Gastroesophageal sphincter (tissue), 4 donors: ENCODE measurements at places on chromosomes 2 and 18. TPM values are rescaled to one million over a fixed set of nuclear protein-coding genes. Genes with fewer than 3 reads are reported as not detected.

- ATAC-seq, result peak; percentile 77
Measured at GRCh38 chr18:49944663-49945062, 131.3 kb upstream of the ACAA2 start.

COLEC12 gene
- total RNA-seq, result 34.1 TPM

DNA sequence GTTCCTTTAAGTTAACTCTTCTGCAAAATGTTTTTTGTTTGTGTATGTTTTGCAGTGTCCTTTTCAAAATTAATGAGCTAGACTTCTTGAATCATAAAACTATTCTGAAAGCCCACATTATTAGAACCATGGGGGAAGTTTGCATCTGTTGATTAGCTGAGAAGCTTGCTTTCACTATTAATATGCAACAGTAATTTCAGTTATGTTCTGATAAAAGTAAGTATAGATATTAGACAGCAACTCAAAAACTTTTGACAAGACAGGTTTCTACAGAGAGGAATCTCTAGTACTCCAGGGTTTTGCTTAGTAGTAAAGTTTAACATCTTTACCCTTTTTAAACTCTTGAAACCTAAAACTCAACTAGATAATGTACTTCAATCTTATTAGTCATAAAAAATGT is 147.8 kb downstream of the UBE2E3 start:
- no peak for ATAC-seq

- peak; percentile 85 for ATAC-seq
Measured at GRCh38 chr18:22559414-22560274, 141.9 kb upstream of the CTAGE1 start.

GRCh38 chr2:25306777-25307368 is 34.9 kb downstream of the DNMT3A start:
- peak; percentile 52 for ATAC-seq

GRCh38 chr2:41905597-41906337 is 142.1 kb upstream of the PKDCC start:
- ATAC-seq, result no peak

OXER1 gene
- total RNA-seq, result 2.3 TPM

DNA sequence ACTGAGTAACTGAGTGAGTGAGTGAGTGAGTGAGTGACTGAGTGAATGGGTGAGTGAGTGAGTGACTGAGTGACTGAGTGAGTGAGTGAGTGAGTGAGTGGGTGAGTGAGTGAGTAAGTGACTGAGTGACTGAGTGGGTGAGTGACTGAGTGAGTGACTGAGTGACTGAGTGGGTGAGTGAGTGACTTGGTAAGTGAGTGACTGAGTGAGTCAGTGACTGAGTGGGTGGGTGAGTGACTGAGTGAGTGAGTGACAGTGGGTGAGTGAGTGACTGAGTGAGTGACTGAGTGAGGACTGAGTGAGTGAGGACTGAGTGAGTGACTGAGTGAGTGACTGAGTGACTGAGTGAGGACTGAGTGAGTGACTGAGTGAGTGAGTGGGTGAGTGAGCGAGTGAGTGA is 13.9 kb downstream of the MAL start:
- no peak for ATAC-seq

DNA sequence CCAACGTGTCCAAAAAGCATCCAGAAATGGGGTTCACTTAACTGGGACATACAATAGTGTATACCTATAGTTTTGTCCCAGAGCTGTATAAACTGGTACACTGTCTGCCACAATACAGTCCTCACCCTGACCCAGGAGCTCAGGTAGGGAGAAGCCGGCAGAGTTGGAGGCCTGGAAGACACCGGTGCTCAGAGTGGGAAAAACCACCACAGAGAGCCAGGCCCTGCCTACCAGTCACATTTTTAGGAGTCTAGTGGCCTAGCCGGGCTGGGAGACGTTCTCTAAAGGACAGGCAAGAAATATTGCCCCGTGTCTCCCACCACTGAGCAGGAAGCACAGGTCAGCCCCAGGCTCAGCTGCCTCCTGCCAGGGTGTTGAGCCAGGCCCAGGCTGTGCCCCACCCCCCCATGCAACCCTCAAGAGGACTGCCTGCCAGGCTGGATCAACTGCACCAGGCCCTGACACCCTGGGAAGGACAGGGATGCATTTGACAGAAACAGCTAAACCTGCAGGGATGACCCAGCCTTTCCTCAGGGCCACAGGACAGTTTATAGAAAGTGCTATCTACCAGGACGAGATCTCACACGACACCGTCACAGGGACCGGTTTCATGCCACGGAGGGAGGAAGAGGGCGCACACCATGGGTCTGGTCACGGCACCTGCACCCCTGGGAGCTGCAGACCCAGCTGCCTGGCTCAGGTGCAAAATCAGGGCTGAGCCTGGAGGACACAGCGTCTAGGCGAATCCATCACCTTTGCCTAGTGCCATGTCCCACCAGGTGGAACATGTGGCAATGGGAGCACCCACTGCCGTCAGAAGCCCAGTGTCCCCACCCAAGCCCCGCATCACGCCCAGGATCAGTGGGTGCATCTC is 89.9 kb downstream of the TMEM18 start:
- ATAC-seq, result no peak

DNA sequence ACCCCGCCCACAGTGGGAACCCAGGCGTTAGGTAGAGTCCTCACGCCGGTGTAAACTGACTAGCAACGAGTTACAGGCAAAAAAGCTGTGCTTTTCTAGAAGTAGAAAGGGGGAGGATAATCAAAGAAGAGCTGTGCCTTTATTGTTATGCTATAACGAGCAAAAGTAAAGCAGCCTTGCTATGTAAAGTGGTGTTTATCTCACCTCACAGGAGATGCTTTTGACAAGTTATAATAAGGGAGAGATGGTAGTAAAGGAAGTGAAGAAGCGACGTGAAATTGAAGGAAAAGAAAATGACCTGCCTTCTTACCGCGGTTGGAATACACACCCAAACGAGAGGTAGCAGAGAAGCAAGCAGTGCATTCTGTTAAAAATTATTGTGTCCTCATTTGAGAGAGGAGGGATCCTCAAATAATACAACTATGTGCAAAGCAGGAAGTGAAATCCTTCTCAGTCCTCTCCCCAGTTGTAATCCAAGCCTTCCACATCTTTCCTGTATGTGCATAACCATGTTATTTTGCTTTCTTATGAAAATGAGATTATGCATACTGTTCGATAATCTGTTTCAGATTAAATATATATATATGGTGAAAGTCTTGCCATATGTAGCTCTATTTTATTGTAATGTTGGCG is 962 bp downstream of the TANK start:
- ATAC-seq, result no peak

- no peak for ATAC-seq
Measured at GRCh38 chr2:148866091-148866490, 8.9 kb upstream of the KIF5C start.

GRCh38 chr2:120985174-120985996 is 249.7 kb downstream of the GLI2 start:
- no peak for ATAC-seq

DNA sequence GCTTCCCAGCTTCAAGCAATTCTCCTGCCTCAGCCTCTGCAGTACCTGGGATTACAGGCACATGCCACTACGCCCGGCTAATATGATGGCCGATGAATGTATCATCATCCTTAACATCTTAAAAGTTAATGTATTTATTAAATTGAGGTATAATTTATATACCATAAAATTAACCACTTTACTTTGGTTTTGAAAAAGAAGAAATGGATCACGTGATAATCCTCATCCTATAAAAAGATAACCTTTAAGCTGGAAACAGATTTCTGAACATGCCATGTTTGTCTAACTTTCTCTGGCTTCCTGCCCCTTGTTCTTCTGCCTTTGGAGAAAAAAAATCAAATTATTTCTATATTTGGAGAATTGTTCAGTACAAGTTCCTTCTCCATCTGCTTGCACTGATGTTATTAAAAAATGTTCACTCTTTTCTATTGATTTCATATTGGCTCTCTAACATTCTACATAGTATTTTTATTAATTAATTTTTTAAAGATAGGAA is 57.0 kb upstream of the ACTR3 start:
- ATAC-seq, result no peak

GRCh38 chr2:19818039-19818438 is 83.7 kb downstream of the TTC32 start:
- no peak for ATAC-seq

DNA sequence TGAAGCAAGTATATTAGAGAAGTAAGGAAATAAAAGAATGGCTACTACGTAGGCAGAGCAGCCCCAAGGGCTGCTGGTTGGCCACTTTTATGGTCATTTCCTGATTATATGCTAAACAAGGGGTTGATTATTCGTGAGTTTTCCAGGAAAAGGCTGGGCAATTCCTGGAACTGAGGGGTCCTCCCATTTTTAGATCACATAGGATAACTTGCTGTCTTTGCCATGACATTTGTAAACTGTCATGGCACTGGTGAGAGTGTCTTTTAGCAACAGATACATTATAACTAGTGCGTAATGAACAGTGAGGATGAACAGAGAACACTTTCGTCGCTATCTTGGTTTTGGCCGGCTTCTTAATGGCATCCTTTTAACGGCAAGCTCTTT is 2.6 kb upstream of the UBE2F start:
- no peak for ATAC-seq

DNA sequence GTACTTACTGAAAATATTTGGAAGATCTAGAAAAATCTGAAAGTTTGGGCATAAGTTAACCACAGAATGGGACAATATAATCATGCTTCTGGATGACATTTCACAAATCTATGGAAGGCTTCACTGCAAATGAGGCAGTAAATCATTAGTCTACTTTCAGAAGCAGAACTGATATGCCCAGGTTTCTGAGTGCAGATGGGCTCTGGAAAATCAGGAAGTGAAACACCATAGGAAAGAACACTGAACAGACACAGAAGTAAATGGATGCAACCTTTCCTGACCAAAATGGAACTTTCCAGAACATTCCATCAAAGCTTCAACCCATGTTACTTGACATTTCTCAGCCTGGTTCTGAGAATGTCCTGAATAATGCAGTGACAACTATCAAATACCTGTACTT is 55.1 kb downstream of the KCNG3 start:
- ATAC-seq, result no peak

DNA sequence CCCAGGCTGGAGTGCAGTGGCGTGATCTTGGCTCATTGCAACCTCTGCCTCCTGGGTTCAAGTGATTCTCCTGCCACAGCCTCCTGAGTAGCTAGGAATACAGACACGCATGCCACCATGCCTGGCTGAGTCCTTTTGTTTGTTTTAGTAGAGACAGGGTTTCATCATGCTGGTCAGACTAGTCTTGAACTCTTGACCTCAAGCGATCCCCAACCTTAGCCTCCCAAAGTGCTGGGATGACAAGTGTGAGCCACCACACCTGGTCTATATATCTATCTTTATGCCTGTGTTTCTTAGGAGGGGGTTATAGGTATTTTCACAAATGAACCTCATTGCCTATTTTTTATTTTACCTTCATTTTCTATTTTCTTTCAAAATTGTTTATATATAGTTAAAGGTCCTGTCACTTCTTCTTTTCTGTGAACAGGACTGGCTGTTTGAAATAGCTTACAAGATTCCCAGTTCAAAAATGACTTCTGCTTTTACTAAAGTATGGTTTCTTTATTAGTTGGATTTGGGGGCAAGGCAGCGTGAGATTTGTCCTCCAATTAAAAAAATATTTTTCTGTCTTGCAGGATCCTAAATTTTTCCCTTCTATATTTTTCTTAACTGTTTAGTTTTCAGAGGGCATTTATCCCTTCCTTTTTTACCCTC is 16.4 kb upstream of the MARCHF7 start:
- ATAC-seq, result no peak

LTBP1 gene
- total RNA-seq, result 238 TPM

DNA sequence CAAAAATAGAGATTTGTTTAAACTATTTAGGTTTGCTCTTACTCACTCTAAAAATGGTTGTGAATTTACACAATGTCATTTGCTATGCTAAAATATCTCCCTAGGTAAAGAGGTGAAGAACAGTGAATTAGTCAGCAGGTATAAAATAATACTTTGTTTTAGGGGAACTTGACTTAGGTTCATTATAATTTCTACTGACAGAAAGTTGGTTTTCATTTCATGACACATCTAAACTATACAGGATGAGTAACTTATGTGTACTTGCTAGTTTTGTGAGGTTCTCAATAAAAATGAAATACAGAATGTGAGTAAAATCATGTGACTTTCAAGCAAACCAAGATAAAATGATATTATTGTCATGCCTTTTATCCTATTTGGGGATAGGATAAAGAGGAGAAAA is 66.0 kb downstream of the DIS3L2 start:
- ATAC-seq, result no peak

DNA sequence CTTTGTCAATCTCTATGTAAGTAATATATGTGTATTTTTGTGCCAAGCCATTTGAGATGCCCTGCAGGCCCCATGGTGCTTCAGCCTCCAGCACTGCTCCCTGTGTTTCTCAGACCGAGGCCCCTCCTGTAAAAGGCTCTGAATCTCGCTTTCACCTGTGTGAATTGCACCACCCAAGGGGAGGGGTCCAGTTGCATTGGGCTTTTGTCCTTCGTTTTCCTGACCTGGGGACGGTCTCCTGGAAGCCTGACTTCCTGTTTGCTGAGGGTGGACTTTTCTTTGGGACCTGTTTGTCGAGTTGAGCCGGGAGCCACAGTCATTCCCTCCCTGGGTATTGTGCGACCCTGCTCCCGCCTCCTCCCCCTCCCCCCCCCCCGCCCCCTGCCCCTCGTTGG is 48.9 kb downstream of the AGAP1 start:
- ATAC-seq, result no peak

GCKR gene
- not detected for total RNA-seq

DNA sequence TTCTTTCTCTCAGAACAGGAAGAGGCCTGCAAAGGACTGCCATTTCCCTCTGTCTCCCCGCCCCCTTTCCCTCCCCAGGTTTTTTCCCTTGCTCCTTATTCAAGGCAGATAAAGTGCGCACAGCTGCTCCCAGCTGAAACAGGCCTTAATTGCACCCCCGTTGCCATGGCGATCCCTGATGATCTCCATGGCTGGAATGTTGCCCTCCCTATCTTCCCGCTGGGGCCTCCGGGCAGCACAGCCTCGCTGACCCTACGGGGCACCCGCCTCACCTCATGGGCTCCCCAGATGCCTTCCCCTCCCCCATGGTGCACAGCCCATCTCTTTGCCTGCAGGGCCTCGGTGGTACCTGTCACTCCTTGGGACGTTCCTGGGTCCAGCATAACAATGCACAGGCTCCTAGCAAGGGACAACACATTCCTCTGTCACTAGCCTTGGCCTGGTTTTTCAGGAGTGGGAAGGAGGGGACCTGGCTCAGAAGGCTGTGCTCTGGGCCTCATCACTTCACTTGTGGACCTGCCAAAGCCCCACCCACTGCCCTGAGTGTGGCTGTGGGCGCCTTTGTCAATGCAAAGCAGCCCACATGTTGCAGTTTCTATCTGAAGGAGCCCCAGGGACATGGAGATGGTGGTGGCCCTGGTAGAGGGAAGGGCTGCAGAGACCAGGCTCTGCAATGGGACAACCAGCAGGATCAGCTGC is 115.0 kb downstream of the CELF4 start:
- no peak for ATAC-seq

CCDC141 gene
- 4.3 TPM for total RNA-seq
